ENCODE measurements at places on chromosomes 6 and 20. TPM values are rescaled to one million over a fixed set of nuclear protein-coding genes. Genes with fewer than 3 reads are reported as not detected.

NECAB3 gene
- total RNA-seq, result 48.1 TPM

DNA sequence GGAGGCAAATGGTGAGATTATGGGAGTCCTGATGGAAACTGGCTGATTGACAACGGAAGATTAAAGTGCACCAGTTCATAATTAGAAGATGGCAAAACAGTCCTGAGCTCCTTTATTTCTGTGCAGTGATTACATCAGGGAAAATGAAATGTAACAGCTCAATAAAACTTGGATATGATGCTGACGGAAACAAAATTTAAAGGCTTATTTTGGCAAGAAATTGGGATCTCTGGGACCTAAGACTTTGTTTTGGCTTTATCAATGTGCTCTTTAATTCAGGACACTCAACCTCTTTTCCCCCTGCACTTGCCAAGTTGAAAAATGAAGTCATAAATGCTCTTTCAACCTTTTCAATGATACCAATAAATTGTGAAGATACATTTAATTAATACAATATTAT is 226.8 kb downstream of the C6orf118 start:
- no peak for DNase-seq

- no peak for DNase-seq
These were observed 2.2 kb downstream of the SNX21 start for GRCh38 chr20:45835825-45836224.

OTOR gene
- not detected for total RNA-seq

DPPA5 gene
- not detected for total RNA-seq

Data from HCT116 (cell line).